Stimulated activated CD8-positive, alpha-beta memory T cell treated with anti-CD3 and anti-CD28 coated beads, Interleukin-15, amount 100 ng/mL, for 1 hour (primary cell): ENCODE measurements at places on chromosomes 5 and 9.

DNA sequence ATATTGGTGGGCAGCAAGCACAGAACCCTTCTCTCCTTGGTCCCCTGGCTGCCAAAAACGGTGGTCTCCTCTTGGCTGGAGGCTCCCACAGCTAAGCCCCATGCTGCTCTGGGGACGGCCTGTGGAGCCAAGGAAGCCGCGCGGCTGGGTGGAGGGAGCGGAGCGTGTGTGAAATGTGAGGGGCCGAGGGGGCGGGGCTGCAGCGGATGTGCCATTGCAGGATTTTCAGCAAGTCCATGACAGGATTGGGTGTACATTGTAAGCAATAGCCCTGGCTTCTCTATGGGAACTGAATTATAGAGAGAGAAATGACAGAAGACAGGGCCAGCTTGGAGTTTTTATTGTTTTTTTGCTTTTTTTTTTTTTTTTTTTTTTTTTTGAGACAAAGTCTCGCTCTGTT lies 336.5 kb downstream of the DIRAS2 start:
- no peak for DNase-seq

GRCh38 chr9:80326105-80326504 lies 754.3 kb downstream of the TLE4 start:
- no peak for DNase-seq

GRCh38 chr5:128202320-128202719 lies 118.8 kb downstream of the SLC12A2 start:
- no peak for DNase-seq

DNA sequence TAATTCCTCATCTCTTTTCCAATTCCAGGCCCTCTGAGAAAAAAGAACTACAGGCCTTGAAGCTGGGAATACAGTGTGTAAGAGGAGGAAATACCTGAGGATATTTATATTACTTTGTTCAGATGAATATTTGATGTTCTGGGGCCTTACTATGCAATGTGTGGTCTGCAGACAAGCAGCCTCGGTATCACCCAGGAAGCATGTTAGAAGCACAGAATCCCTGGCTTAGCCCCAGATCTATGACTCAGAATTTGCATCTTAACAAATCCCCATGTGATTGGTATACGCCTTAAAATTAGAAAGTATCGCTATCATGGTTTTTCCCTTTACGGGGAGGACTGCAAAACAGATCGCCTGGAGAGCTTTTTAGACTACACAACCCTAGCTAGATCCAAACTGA lies 121.0 kb downstream of the JAKMIP2 start:
- DNase-seq = no peak

- no peak for DNase-seq
Measured at GRCh38 chr9:7118633-7119032, 360.9 kb downstream of the KDM4C start.

- no peak for DNase-seq
Measured at GRCh38 chr5:113336975-113337374, 97.8 kb downstream of the TSSK1B start.

- no peak for DNase-seq
Measured at GRCh38 chr9:5443850-5444249, 6.1 kb upstream of the PLGRKT start.

- DNase-seq = no peak
Measured at GRCh38 chr9:37486616-37487548, 1.1 kb downstream of the POLR1E start.

GRCh38 chr5:20678814-20679298 lies 690.9 kb upstream of the CDH18 start:
- DNase-seq = no peak

DNA sequence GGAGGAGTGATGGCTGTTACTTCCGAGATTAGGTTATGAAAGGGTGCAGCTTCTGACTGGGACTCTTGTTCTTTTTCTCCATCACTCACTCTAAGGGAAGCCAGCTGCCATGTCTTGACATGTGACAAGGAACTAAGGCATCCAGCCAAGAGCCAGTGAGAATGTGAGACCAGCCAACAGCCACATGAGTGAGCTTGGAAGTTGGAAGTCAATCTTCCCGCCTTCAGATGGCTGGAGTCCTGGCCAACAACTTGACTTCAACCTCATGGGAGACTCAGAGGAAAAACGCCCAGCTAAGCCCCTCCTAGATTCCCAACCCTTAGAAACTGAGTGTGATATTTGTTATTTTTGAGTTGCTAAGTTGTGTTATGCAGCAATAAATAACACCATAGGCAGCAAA lies 201.1 kb downstream of the SNX18 start:
- DNase-seq = no peak

DNA sequence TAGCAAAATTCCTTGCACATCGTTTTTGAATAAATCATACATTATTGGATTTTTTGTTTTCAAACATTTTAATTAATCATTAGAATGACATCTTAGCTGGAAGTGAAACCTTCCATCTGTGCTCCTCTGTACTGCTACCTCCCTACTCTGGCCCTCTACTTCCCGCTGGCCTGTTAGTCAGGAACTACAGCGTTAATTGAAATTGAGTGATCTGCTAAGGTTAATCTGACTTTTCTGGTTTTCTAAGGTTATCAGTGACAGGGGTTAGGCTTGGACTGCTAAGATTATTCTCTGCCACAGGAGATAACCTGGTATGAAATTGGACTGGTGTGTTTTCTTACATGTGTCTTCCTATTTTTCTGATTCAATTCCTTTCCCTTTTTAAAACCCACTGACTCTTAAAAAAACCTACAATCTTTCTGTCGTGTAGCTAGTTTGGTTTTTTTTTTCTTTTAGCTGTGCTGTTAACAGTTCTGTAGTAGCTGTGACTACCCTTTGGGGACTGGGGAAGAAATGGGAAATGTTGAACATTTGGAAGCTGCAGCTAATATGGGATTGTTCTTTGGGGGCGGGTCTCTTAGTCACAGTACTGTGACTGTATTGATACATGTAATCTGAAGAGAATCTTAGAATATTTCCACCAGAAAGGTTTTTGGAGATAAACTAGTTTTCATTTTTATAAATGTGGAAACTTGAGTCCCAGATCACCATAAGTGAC lies 4.6 kb downstream of the KIF2A start:
- DNase-seq = no peak

GRCh38 chr9:135408476-135409254 lies 70.9 kb upstream of the PPP1R26 start:
- no peak for DNase-seq

DNA sequence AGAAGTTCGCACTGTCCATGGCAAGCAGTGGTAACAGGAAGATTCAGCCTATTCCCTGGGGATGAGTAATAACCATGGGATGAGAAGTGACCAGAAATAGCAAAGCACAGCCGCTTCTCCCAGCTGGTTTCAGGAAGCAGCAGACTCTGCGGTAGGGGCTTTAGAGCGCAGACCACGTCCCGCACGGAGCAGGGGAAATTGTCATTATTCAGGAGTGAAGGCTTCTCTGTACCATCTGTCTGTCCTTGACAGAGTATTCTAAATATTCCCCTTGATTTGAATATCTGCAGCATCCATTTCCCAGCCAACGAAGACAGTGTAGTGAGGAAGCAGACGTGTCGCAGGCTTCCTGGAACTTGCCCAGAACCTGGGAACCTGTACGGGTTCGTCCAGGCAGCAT lies 159.6 kb downstream of the NXNL2 start:
- DNase-seq = no peak

DNA sequence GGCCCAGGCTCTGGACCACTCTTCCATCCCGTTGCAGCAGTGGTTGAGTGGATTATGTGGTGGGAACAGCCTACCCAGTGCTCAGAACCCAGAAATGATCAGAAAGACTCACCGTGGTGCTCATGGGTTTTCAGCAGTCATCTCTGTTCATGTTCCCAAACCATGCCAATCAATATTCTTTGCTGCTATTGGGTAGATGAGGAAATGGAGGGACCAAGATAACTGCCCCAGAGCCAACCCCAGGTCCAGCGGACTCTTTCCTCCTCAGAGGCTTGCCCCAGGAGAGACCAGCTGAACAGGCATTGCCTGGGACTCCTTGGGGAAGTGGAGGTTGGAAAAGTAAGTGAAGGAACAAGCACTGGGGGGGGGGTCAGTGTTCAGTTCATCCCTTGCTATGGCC lies 38.1 kb downstream of the ALG2 start:
- no peak for DNase-seq

- no peak for DNase-seq
Measured at GRCh38 chr9:76521244-76521681, 62.3 kb downstream of the GCNT1 start.

GRCh38 chr9:643966-644365 lies 197.5 kb upstream of the DMRT1 start:
- no peak for DNase-seq

GRCh38 chr5:74954919-74955318 lies 88.7 kb upstream of the FAM169A start:
- no peak for DNase-seq

DNA sequence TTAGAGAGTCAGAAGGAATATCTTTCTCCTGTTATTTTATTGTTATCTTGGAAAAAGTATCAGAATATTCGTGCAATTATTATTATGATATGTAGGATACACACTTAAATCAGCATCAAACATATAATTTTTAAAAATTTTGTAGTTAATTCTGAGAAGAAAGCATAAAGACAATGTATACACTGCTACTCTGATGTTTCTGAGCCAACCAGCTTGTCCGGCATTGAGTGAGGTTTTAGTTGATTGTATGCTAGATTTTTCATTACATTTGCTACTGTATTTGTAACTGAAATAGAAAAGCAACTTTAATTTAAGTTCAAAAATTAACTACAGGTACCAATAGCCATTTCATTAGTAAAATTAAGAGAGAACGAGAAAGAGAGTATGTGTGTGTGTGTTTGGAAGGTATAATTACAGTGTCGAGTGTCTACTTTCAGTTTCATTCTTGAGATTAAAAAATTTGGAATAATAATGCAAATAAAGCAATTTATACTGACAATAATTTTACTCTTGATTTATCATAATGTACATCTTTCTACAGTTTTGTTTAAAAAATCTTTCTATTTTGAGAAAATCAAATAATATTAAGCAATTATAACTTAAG lies 160.4 kb upstream of the CDH12 start:
- no peak for DNase-seq

DNA sequence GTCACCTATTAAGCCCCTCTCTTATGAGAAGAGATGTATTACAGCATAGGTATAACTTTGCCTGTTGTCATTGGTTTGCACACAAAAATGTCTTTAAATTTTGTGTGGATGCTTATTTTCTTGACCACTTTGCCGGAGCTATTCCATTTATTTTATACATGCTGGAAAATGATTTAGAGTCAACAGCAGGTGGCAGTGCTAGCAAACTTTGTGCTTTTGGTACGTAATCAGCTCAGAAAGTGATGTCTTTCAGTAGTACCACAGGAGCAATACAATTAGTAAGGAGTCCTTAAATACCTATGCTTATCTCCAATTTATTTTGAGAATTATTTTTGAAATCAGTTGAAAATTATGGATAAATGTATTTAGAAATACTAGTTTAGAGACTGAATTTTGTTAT lies 19.8 kb upstream of the NUDT12 start:
- DNase-seq = no peak

DNA sequence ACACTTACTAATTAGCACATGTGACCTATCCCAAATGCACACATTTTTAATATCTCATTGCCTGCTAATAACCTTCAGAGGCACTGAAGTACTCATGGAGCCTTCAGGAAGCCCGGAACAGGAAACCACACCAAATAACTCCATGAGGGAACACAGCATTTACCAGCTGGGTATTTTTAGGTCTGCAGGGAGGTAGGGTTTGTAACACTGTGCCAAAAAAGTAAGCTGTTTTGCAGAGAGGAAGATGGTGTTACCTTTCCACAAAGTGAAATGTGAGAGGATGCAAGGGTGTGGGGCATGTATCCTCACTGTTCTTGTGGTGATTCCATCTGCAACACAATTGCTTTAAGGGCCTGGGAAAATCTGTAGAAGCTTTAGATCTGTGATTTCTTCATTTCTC lies 64.4 kb downstream of the NUDT12 start:
- DNase-seq = no peak

DNA sequence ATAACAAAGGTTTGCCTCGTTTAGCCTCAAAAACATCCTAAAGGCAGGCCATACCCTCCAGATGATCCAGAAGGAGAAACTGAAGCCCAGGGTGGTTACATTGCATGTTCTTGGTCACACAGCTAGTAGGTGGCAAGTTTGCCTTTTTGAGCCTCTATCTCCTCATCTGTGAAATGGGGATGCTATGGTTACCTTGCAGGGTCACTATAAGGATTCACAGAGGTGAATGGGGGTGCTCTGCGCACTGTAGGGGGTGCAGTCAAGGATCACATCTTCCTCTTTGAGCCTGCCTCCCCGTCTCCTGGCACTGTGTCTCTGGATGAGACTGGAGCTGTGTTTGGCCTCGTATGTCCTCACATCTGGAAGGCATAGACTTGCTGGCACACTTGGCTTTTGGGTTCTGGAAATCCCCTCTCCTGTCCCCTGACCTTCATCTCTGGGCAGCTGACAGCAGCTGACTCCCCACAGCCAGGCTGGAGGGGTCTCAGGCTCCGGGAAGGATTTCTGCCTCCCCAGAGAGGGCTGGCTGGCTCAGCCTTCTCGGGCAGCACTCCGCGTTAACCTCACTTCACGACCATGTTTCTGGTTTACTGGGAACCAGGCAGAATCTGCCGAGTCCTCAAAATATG lies 167.7 kb downstream of the RGS3 start:
- no peak for DNase-seq

DNA sequence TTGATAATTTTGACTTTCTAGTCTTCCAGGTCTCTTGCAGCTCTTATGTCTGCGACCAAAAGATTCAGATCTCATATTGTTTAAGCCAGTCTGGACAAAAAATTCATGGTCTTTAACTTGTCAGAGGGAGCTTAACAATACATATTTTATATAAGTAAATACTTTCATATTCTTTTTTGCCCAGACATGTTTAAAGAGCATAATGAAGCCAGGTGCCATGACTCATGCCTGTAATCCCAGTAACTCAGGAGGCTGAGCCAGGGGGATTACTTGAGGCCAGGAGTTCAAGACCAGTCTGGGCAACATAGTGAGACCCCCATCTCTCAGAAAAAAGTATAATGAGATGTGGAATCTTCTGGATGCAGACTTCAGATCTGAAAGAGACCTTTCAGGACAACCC lies 69.8 kb downstream of the JMY start:
- no peak for DNase-seq

- no peak for DNase-seq
Measured at GRCh38 chr9:111965566-111966019, 69.0 kb downstream of the UGCG start.

DNA sequence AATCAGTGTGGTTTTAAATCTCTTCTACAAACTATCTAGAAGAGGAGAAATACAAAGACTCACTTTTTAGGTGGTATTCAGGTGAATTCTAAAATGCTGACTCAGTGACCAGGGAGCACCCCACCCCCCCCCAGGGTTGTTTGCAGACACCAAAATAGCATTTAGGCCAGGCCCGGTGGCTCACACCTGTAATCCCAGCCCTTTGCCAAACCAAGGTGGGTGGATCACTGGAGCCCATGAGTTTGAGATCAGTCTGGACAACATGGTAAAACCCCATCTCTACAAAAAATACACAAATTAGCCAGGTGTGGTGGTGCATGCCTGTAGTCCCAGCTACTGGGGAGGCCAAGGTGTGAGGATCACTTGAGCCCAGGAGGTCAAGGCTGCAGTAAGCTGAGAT lies 119.0 kb upstream of the LMX1B start:
- no peak for DNase-seq

GRCh38 chr5:68519143-68519542 lies 303.6 kb downstream of the PIK3R1 start:
- no peak for DNase-seq
